CD4-positive, alpha-beta T cell treated with Interferon gamma for 1 hour (primary cell): ENCODE measurements at places on chromosomes 5 and 9.
A peak's percentile ranks its signal among the peaks of the same experiment; 100 is the strongest.

DNA sequence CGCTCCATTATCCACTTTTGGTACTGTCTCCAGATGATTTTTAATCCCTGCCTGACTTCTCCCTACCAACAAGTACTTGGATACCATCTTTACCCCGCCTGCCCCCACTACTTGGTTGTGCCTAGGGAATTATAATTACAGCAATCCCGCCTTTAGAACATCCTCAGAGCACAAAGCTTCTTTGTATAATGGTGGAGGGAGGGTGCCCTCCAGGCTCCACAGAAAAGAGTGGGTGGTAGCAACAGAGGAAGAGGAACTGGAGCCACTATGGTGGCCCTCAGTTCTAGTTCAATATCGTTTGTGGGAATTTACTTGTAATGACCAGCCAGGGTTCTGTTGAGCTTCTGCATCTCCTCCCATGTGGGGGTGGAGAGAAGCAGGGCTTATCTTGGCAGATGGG is 79.0 kb upstream of the RNF38 start:
- no peak for DNase-seq

DNA sequence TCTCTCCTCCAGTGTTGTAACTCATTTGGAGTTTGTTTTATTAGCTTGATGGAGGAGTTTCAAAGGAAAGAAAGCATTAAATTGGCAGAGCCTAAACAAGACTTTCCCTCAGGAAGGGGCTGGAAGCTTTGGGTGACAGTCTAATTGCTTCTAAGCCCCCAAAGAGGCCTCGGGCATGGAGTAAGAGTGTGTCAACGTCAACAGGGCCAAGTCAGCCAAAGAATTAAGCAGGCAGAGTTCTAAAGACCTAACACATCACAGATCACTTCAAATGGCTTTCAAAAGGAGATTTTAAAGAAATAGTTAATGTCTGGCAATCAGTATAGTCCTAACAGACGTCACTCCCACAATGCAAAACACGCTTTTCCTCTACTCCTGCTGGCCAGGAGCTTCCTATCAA is 234.5 kb downstream of the EFNA5 start:
- no peak for DNase-seq

- DNase-seq, result peak; percentile 75
These were observed 1.7 kb downstream of the PPARGC1B start for GRCh38 chr5:149731617-149732323.

DNA sequence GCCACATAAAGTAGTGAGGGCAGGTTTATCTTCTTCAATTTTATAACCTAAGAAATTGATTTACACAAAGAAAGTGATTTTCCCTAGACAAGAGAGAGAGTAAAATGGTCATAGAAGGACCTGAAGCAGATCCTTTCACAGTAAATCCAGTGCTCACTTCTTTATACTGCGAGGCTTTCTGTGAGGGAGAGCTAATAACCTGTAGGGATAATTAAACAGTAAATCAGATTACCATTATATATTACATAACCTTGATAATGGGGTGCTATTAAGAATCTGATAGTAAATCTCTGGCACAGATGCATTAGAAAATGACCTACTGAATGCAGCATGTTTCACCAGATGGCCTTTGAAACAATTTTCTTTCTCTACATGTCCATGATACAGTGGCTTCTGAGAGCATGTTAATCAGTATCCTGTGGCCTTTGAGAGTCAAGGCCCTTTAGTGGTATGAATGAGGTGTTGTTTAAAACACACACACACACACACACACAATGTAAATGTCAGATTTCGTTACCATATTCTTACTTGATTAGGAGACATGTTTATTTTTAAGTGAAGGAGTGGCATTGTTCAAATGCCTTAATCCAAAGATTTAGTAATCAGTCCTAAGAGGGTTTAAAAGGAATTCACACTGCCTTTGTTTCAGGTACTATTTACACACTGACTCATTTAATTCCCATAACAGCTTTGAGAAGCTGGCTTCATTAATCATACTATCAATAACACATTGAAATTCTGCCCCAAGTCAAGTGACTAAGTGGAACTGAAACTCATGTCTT is 124.7 kb downstream of the ALDH1A1 start:
- DNase-seq, result no peak

GRCh38 chr5:1772634-1773033 is 27.0 kb downstream of the MRPL36 start:
- DNase-seq, result no peak

- DNase-seq, result no peak
These were observed 2.0 kb downstream of the PROP1 start for GRCh38 chr5:177994063-177994462.
